ENCODE measurements at places on chromosomes 1 and 21.

GRCh38 chr1:53498555-53499131, 39.4 kb downstream of the DMRTB1 start:
- DNase-seq = no peak

DNA sequence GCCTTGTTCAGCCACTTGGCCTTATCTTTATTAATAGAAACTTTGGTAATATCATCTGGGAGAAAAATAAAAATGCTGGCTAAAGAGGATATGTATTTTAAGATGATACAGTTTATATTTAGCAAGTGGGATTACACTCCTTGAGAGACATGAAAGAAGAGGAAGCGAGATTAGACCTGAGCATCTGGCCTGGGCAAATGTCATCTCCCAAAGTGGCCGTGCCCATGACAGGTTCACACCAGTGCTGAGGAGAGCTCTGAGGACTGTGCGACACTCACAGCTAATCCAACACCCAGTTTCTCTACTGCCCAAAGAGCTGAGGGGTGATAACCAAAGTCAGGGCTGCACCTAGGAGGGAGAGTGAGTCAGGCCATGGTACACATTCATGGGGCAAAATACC, 121.7 kb upstream of the DUSP10 start:
- DNase-seq = no peak

DNA sequence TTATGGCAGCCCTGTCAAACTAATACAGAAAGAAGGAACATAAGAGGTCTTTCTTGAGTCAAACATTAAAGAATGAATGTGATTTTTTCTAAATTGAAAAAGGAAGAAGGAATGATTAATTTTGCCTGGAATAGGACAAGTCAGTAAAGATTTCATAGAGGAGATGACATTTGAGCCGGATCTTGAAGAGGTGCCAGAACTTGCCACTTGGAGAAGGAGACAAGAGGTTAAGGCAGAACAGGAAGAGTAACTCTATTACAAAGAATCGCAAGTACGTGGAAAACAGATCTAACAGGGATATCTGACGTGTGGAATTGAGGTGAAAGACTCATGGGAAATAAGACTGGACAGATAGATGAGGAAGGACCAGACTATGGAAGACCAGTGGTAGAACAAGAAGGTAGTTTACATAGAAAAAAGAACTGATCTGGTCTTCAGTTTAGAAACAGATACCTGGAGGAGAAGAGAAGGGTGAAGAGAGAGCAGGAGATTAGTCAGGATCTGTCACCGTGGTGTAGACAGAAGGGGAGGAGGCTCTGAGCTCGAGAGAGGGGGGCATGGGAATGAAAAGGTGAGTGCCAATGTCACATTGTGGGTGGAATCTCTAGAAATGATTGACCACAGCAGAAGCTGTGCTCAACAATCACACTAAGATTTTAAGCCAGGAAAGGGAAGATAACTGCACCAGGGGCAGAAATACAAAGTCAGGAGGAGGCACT, 32.5 kb downstream of the RHOU start:
- DNase-seq = no peak

GRCh38 chr1:227728059-227728891, 6.8 kb downstream of the JMJD4 start:
- DNase-seq = peak; percentile 82

- DNase-seq = no peak
These were observed 2.7 kb downstream of the C1QTNF12 start for GRCh38 chr1:1243807-1244191.
